ENCODE measurements at places on chromosomes 1 and 21. TPM values are rescaled to one million over a fixed set of nuclear protein-coding genes. Genes with fewer than 3 reads are reported as not detected.

DNA sequence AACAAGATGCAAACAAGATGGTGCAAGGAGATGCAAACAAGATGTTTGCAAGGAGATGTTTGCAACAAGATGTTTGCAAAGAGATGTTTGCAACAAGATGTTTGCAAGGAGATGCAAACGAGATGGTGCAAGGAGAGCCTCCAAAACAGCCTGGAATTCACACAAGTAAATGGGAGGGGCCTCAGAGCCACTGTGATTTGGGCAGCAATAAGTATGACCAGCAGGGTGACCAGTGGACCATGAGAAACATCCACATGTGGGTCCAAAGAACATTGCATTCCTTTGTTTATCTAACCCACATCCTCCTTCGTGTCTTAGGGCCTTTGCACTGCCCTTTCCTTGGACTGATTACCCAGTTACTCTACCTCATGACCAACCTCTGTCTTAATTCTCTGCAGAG, 162.9 kb downstream of the PLPP3 start:
- DNase-seq = peak; percentile 68

GRCh38 chr1:164310166-164310565, 248.8 kb upstream of the PBX1 start:
- DNase-seq = no peak

DNA sequence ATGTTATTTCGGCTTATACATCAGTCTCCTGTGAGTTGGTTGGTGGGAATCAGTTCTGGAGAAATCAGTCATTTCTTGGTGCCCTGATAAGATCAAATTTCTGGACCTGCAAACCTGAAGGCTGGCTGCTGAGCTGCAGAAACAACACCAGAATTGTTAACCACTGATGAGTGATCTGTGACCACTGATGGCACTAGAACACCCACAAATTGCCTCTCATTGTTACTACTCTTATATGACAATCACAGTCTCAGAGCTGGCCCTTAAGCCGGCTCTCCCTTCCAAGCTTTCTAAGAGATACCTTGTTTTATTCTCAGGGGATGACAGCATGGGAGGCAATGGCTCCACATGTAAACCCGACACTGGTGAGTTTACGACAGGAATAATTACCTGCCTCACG, 1.9 kb downstream of the C1orf162 start:
- DNase-seq = no peak

- DNase-seq = no peak
Measured at GRCh38 chr21:45087022-45087823, 12.8 kb downstream of the ADARB1 start.

DNA sequence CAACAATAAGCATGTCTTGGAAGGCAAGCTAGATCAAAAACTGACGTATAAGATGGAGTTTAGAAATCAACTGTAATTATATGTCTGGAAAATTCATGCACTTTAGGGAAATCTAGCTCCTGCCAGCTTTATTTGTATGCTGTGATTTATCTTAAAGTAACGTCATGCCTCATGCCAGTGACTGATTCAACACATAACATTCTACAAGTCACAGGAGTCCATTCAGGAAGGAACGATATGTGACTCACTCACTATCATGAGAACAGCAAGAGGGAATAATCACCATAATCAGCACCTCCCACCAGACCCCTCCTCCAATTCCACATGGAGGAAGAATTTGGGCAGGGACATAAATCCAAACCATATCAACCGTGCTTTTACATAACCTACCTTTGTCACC, 682.4 kb upstream of the ADAMTS5 start:
- peak; percentile 83 for DNase-seq

GRCh38 chr21:28459193-28459592, 533.5 kb downstream of the LTN1 start:
- no peak for DNase-seq

- no peak for DNase-seq
Measured at GRCh38 chr1:26923711-26924110, 2.2 kb downstream of the NUDC start.

DNA sequence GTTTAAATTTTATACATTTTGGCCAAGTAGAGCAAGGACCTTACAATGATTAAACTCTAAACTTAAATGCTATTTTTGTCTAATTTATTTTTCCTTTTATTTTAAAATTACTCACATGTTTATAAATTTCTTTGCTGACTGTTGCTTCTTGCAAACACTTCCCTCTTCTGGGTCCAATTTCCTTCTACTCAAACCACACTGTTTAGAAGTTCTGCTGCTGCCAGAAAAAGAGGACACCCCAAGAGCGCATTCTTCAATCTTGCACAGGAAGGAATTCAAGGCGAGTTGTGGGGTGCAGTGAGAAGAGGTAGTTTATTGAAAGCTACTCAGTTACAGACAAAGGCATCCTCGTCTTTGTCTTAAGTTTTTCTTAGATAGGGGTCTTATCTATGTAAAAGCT, 88.5 kb upstream of the NEK7 start:
- no peak for DNase-seq

GRCh38 chr1:61936839-61937238, 194.6 kb downstream of the PATJ start:
- DNase-seq = no peak

DNA sequence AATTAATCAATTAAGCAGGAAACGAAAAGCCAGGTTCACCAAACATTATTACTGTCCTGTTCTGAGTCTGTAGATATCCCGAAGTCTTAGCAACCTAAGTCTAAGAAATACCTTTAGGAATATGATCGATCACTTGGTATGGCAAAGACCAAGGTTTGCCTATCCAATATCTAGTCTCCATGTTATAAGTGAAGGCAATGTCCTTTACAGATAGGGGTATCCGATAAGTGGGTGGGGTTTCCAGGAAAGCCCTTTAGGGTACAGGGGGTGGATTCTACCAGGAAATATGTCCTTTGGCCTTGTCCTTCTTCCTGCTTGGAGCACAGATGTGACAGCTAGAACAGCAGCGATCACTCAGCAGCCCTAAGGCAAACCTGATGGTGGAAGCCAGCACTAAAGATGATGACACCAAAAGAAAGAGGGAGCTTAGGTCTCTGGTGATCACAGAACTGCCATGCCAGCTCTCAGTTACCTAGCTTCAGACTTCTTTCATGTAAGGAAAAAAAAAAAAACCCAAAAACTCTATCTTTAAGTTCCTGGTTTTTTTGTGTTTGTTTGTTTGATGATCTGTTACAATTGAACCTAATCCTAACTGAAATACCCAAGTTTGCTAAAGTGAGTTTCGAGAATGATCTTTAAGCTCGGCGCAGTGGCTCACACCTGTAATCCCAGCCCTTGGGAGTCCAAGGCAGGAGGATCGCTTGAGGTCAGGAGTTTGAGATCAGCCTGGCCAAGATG, 40.8 kb downstream of the DSTYK start:
- DNase-seq = no peak

DNA sequence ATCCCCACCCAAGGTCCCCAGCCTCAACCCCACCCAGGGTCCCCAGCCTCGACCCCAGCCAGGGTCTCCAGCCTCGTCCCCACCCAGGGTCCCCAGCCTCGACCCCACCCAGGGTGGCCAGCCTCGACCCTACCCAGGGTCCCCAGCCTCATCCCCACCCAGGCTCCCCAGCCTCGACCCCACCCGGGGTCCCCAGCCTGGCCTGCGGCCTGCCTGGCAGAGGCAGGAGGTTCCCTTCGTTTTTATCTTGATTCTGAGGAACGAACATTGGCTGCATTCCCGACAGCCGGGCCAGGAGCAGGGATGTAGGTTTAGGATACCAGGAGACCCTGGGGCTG, 3.4 kb upstream of the PDE9A start:
- DNase-seq = no peak

DNA sequence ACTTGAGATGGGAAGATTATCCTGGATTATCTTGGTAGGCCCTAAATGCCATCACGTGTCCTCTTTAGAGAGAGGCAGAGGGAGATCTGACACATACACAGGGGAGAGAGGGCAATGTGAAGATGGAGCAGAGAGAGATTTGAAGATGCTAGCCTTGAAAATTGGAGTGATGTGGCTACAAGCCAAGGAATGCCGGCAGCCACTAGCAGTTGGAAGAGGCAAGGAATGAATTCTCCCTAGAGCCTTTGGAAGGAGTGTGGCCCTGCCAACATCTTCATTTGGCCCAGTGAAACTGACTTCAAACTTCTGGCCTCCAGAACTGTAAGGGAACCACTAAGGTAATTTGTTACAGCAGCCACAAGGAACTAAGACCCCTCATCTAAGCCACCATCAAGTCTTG, 8.9 kb upstream of the CAMTA1 start:
- DNase-seq = no peak

DNA sequence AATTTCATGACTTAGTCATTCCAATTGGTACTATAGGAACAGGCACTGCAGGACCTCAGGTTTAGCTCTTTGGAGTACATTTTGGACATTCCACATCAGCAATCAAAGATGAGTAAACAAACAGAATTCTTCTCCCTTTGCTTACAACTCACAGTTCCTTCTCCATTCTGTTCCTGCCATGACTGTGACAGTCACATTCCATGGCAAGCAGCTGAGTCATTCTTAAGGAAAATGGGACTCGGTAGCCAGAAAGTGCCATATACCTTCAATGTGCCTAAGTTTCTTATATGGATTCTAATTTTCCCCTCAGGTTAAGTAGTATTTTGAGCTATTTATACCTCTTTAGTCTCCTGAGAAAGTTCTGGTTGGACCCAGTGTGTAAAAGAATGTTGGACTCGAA, 25.6 kb downstream of the CRCT1 start:
- DNase-seq = no peak

DNA sequence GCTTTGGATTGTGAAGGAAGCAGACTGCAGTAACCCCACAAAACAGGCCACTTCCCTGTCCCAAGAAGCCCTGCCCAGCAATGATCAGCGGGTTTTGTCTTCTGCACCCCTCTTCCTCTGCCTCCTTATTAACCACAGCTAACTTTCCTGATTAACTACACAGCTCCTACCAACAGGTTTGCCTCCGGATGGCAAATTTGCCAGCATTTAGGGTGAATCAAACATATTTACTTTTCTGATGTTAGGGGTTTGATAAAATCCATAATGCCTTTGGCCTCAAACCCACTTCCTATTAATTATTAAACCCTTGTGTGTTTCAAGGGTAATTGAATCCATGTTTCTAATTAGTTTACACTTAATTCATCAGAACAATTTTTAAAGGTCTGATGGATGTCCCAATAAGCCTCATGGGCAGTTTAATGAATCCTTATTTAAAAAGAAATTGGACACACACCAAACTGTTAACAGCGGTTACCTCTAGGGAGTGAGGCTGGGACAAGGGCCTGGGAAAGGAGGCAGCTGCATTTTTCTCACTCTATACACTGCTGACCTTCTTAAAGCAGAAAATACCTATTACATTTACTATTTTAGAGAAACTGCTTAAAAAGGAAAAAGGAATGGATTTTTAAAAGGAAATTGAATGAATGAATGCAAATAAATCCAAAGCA, 91.9 kb downstream of the CSMD2 start:
- DNase-seq = no peak

GRCh38 chr1:59967780-59968179, 41.2 kb upstream of the CYP2J2 start:
- DNase-seq = no peak

DNA sequence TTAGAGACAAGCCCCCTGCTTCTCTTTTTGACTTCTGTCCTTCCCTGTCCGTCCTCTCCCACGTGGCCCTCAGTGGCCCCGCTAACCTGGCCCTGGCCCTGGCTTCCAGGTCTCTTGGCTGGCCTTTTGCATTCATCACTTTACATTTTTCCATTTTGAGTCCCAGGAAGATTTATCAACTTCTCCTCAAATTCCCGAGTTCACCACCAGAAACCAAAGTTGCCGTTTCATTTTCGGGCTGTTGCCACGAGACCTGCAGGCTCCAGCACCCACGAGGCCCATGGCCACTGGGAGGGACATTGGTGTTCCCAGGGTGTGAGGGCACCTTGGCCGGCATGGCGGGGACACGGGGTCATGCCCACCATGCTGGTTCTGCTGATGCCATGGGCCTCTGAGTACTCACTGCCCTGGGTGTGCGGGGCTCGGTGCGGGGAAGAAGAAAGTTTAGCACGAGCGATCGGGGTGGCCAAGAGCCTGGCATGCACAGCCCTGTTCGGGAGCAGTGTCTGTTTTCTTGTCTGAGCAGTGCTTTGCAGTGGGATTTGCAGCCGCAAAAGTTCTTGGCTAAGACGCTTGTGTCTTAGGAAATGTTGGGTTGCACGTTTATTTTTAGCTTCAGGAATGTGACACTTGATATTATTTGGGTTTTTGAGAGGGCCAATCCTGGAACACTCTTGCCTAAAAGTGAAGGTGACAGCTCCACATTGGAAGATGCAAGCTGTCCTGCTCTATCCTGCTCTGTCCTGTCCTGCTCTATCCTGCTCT, 40.4 kb upstream of the ADARB1 start:
- DNase-seq = no peak

DNA sequence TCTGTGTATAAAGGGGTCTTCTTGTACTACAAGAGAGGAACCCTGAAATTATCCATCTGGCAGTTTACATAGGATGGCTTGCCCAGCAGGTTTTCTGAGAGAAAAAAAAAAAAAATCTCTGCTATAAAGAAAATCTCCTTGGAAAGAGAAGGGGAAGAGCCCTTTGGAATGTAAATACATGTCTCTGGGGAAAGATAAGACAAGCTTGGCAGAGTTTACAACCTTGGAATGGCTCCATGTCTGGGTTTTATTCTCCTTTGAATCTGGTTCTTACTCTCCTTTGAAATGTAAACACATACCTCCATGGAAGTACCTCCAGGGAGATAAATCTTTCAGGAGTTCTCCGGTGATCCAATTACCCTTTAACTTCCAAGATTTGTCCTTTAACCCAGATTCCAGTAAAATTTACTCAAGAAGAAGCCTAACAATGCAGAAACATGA, 45.1 kb upstream of the DNAH14 start:
- no peak for DNase-seq

DNA sequence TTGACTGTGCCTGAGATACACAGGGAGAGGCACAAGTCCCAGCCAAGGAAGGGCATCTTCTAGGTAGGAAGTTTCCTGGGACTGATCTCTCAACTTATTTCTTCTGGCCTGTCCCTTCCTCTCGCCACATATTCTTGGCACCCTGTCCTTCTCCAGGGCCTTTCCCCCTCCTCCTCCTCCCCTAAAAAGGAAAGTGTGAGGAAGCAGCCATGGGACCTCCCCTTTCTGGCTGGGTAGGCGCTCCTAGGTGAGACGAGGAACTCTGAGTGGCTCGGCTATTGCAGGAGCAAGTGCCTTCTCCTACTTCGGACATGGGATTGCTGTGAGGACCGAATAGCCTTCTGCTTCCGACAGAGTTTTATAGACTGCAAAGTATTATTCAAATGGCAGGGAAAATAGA, 15.5 kb upstream of the MTARC2 start:
- no peak for DNase-seq

MTARC2 gene
- 10.8 TPM for total RNA-seq

VHLL gene
- total RNA-seq = not detected

NLRP3 gene
- total RNA-seq = 9.9 TPM

PTGFRN gene
- total RNA-seq = 76.7 TPM

LRP8 gene
- total RNA-seq = 18.9 TPM

C1orf87 gene
- total RNA-seq = 0.17 TPM

RABIF gene
- 3.3 TPM for total RNA-seq

CFAP107 gene
- not detected for total RNA-seq

CFAP74 gene
- not detected for total RNA-seq

KCNJ9 gene
- not detected for total RNA-seq

HES2 gene
- total RNA-seq = 5.8 TPM

BACE2 gene
- total RNA-seq = 99.5 TPM

AMIGO1 gene
- total RNA-seq = 4.1 TPM

STUM gene
- not detected for total RNA-seq

HSD3B1 gene
- not detected for total RNA-seq

All from renal cortical epithelial cell (primary cell).